ENCODE measurements at places on chromosomes 4 and X.

- DNase-seq: no peak
Measured at GRCh38 chr4:146018247-146018646, 79.6 kb upstream of the ZNF827 start.

- no peak for DNase-seq
Measured at GRCh38 chr4:177159600-177159999, 150.1 kb upstream of the NEIL3 start.

- no peak for DNase-seq
Measured at GRCh38 chr4:168942985-168943384, 67.1 kb downstream of the CBR4 start.

GRCh38 chr4:151403656-151404055, 5.3 kb upstream of the FHIP1A start:
- DNase-seq: no peak

- peak; percentile 6 for DNase-seq
Measured at GRCh38 chr4:89765966-89766365, 71.0 kb downstream of the SNCA start.

GRCh38 chrX:27998666-27999065, 17.4 kb upstream of the DCAF8L1 start:
- no peak for DNase-seq

DNA sequence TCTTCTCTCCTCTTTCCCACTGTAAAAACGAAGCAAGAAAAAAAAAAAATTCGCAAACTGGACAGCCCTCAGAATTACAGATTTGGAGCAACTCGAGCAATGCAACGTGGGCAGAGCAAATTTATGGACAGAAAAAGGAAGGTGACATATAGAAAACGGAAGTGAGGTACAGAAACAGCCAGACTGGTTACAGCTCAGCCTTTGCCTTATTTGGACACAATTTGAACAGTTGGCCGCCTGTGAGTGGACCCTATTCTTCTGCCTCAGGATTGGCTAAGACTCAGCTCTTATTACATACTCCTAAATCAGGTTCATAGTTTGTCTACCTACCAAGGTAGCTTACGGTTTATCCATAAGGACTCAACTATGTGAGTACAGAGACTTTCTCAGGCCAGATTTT, 98.8 kb downstream of the SOWAHB start:
- DNase-seq: no peak

GRCh38 chr4:117700111-117700892, 334.0 kb upstream of the NDST3 start:
- DNase-seq: no peak

- no peak for DNase-seq
Measured at GRCh38 chrX:110087485-110088356, 84.8 kb downstream of the TMEM164 start.

DNA sequence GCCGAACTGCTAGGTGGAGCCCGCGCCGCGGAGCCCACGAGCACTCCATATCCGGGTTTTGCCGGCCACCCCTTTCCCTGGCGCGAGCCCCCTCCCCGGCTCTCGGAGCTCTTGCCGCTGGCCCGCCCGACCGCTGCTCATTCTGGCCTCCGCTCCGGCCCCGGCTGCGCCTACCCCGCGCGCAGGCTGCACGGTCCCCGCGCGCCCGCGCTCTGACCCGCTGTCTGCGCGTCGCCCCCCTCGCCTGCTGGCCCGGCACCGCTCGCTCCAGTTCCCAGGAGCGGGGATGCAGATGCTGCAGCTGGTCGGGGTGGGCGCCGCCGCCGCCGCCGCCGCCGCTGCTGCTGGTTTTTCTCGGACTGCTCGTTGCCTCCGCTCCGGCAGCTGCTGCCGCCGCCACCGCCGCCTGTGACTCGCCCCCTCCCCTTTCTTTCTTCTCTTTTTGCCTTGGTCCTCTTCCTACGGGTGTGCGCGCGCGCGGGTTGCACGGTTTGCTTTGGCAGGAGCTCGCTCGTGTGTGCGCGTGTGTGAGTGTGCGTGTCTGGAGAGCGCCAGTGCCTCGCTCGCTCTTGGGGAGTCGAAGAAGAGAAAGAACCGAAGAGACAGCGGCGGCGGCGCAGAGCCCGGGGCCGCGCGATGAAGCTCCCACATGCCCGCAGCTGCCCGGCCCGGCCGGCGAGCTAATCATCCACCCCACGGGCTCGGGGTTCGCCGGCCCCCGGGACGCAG, at the start of gene ADGRL3:
Gene ADGRL3 (plus strand): TSS at position 140 of the 729 bp plus-strand sequence.
- DNase-seq: no peak

GRCh38 chrX:72029483-72030411, 102.0 kb downstream of the RTL5 start:
- peak; percentile 8 for DNase-seq

DNA sequence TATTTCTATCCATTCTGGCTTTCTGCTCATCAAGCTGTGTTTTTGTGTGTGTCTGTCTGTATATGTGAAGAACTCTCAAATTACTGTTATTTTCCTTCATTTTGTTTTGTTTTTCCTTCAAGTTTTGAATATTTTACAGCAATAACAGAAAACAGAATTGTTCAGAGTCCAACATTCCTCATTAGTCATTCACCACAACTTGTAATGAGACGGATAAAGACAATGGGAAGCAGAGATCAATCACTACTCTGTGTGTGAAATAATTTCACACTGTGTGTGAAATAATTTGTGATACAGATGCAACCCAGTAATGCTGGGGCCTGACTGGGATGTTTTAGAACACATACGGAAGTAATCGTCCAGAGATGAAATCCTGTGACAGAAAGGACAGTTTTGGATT, 55.2 kb downstream of the HPGD start:
- DNase-seq: no peak

GRCh38 chrX:36683507-36683906, 324.7 kb upstream of the FAM47C start:
- DNase-seq: no peak

- DNase-seq: no peak
Measured at GRCh38 chr4:130163701-130164100, 1067.7 kb downstream of the C4orf33 start.

GRCh38 chr4:87910795-87911194, 64.7 kb upstream of the SPP1 start:
- no peak for DNase-seq

GRCh38 chrX:108312957-108313356, 125.3 kb downstream of the COL4A6 start:
- peak; percentile 49 for DNase-seq

DNA sequence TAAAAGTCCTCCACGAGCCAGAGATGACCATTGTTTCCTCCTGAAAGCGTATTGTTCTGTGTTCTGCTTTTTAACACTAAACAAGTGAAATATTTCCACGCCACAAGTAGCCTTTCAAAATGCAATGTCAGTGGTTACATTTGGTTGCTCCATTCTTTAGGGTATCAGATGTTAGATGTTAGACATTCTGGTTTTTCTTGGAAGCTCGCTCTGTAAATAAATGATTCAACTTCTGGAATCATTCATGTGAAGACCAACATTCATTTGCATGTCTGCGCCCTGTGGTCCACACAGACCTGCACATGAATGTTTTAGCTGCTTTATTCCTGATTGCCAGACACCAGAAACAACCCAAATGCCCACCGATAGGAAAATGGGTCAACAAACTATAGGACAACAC, 38.0 kb upstream of the HELT start:
- no peak for DNase-seq

GRCh38 chr4:184755278-184755677, 21.4 kb upstream of the CENPU start:
- DNase-seq: no peak

- DNase-seq: no peak
Measured at GRCh38 chrX:123217077-123217476, 33.0 kb downstream of the GRIA3 start.

DNA sequence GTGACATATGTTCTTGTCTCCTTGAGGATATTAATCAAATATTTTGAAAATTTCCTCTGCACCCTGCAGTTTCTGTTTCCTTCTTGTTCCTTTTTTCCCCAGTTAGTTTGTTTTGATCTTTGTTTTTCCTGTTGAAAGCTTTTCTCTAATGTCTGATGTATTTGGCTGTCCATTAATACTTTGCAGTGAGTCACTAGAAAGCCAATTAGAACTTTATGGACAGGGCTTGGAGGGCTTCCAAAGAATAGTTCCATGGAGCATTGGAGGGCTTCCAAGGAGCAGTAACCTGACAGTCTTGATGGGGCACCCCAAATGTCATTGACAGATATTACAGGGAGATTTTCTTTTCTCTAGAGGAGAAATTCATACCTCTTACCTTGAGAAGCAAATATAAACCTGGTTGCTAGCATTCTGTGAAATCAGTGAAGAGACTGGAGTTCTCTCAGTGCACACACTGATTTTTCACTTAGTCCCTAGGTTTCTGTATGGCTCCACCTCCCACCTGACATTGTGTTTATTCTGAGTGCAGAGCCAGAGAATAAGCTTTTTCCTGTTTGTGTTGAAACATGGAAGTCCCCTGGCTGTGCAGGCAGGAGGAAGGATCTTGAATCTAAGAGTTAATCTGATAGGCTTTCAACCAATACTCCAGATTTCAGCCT, 26.5 kb downstream of the SPARCL1 start:
- DNase-seq: peak; percentile 65

GRCh38 chr4:177494791-177495190, 52.6 kb upstream of the AGA start:
- DNase-seq: no peak

DNA sequence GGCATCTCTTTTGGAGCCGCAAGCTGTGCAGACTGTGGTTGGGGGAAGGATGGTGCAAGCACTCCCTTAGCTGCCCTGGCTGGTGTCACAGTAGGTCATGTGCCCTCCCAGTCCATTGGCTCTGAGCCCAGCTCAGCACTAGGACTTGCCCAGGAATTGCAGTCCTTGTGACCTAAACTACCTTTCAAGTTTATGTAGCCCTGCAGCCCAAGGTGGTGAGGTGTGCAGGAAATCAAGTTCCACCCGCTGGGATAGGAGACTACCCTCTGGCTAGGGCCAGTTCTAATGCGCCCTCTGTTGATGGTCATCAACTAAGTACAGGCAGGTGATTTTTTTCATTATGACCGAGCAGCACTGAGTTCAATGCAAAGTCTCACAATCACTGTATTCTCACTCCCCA, 335.2 kb downstream of the UBE2NL start:
- DNase-seq: no peak

DNA sequence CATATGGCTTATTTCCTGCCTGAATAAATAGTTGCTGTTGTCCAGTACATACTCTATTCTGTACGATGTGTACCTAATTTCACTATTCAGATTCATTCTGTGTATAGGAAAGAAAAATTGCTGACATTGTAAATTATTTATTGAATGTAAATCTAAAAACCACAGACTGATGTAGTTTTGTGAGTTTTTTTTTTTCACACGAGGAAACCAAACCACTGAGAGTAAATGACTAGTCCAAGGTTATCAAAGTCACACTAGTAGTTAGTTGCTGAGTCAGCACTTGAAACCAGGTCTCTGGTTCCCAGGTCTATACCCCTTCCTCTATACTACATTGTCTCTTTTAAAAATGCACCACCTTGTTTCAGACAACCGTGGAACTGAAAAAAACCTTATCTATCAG, 298.3 kb upstream of the DIAPH2 start:
- DNase-seq: no peak

- DNase-seq: no peak
Measured at GRCh38 chr4:121181493-121181892, 17.4 kb upstream of the TNIP3 start.

- DNase-seq: no peak
Measured at GRCh38 chr4:84865600-84865999, 100.9 kb downstream of the WDFY3 start.

DNA sequence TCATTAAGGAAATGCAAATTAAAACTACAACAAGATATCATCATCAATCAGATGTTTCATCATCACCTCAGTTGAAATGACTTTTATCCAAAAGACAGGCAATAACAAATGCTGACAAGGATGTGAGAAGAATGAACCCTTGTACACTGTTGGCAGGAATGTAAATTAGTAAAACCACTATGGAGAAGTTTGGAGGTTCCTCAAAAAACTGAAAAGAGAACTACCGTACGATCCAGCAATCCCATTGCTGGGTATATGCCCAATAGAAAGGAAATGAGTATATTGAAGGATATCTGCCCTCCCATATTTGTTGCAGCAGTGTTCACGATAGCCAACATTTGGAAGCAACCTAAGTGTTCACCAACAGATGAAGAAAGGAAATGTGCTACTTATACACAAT, 50.6 kb upstream of the STARD8 start:
- DNase-seq: no peak

GRCh38 chr4:145679520-145679919, 426 bp upstream of the C4orf51 start:
- DNase-seq: peak; percentile 84

- no peak for DNase-seq
Measured at GRCh38 chrX:79556800-79557199, 189.7 kb upstream of the ITM2A start.

DNA sequence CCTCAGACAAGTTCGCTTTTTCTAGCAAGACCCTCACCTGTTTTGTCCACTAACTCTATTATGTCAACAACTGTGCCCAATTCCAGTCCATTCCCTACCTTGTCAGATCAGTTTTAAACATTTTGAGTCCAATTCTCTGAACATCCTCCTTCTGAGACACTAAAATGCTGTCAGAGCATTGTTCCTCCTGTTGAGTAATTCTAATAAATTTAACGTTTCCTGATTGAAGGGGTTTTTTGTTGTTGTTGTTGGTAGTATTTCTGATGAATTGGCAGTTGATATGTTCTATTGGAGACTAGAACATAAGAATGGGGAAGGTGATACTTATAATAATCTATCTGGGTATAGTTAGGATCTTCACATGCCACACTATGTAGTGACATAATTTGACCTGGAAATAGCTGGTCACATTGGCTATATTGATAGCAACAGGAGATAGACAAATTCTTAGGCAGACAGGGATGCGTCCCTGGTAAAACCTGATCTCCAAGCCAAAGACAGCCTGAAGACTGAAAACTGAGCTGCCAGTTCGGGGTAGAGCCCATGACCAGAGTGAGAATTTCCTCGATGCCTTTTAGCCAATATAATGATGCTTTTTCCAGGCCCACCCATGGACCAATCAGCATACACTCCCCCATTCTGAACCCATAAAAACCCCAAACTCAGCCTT, 12.4 kb upstream of the CXCL2 start:
- no peak for DNase-seq

GRCh38 chrX:11867610-11868345, 109.7 kb downstream of the MSL3 start:
- no peak for DNase-seq

DNA sequence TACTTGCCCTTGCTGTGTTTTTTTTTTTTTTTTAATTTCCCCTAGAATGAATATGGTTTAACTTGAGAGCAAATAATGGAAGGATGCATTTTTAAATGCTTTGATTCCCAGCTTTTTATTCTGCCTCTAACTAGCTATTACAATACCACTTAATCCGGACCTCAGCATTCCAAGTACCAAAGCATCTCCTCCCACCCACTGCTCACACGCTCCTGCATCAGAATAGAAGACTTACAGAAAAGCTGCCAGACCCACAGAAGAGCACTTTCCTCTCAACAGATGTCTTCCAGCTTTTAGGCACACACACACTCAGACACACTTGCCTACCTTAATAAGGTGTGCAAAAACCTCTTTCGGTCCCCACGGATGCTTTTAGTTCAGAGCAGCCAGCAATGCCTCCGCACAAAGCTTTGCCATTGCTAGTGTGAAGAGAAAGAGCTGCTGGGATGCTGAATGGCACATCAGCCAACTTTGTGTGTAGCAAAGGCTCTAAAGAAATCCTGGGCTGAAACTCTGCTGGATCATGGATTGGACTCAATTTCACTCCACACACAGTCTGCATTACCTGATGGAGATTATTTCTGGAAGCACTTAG, 1056.2 kb downstream of the DMD start:
- no peak for DNase-seq
